Hepatic stellate cell (primary cell): ENCODE measurements at places on chromosomes 12 and 14.

- no peak for DNase-seq
These were observed 57.8 kb downstream of the CIT start for GRCh38 chr12:119819322-119819721.

DNA sequence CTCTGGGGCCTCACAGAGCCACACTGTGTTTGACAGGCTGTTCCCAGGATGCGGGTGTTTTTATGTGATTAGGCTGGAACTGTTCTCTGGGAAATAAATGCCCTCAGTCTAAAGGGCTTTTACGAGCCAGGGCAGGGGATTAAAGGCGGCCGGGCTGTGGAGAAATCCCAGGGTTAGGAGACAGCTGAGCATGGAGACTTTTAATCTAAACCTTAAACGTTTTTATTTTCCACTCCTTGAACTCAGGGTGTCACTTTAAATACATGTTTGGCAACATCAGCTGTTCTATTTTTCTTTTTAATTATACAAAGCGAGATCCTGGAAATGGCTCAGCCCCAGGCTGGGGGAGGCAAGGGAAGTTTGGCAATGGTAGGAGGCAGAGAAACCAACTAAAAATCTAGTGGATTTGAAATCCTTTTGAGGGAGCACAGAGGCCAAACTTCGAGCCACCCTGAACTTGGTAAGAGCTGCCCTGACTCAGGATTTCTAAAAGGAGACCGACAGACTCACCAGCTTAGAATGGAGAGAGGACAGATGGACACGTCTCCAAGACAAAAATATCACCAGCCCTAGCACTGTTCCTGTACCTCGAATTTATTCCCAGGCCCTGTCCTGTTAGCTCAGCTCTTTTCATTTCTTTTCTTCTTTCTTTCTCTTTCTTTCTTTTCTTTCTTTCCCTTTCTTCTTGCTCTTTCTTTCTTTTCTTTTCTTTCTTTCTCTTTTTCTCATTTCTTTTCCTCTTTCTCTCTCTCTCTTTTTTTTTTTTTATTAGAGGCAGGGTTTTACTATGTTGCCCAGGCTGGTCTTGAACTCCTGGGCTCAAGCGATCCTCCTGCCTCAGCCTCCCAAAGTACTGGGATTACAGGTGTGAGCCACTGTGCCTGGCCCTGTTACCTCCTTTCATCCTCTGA is 15.8 kb upstream of the ORAI1 start:
- peak; percentile 61 for DNase-seq

- DNase-seq: no peak
These were observed 22.7 kb downstream of the SMCO2 start for GRCh38 chr12:27469176-27469736.

DNA sequence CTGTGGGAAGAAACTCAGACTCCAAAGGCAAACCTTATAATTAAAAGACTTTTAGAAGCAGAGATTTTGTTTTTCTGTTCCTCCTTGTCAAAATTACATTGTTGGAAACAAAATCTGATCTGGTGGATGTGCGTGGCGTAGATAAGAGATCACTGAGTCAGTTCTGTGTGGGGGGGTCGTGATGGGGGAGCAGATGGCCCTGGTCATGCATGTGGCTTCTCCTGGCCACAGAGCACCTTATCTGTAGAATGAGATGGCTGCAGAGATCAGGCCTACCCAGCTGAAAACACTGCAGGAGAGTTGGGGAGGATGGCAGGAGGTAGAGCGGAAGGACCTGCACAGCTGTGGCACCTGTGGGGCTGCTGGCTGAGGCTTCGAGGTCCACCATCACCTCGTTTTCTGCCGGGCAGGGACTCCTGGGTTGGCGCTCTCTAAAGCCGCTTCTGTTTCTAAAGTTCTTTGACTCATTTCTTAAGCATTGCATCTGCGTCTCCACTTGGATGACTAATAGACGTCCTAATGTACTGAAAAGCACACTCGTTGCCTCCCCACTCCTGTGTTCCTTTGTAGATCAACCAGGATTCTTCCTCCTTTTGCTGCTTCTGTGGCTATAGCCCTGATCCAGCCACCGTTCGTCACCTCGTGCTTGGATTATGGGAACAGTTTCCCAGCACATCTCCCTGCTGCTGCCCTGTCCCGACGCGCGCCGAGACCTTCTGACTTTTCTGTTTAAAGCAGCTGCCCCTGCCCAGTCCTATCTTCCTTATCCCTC is 93.4 kb downstream of the TSPAN9 start:
- DNase-seq: peak; percentile 93

DNA sequence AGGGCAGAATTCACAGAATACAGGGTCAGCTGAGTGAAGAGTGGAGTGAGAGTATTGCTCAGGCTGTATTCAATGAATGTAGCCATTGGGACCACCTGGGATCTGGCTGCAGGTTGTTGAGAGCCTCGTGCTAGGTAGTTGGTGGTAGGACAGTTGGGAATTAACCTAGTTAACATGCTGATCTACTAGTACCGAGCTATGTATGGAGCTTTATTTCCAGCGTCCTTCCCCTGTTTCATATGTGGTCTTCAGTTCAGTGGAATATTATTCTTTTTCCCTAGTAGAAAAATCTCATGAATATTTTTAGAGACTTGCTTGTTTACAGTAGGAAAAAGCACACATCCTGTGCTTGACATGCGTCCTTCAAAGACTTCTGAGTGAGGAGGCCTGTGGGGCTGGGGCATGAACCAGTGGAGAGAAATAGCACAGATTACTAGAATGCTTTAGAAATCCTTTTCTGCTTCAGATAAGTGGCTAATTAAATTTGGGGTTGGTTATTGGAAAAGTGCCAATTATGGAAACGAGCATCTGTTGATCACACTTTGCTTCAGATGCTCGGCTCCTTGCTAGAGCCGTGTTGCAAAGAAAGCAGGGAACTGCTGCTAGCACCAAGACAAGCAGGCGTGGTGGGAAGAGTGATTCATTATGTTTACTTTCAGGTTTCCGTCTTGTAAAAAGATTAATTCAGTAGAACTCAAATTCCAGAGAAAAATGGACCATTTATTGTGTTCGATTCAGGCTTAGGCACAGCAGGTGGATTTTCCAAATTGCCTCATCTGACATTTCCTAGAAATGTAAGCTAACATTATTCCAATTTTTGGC is 53.6 kb downstream of the ARF6 start:
- DNase-seq: peak; percentile 41

DNA sequence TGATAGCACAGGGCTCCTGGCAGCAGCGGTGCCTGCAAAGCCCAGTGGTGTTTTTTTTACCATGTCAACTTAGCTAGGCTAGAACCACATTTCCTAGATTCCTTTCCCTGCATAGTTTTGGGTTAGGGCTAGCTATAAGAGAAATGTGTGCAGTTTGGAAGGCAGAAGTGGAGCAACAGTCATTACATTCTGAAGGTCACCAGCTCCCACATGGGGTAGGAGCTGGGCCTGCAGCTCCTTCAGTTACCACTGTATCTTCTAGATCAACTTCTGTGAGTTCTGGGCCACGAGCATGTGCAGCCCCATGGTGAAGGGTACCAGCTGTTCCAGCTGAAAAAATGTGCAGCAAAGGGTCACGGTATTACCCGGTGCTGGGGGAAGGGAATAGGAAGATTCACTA is 2.3 kb upstream of the SLC25A3 start:
- DNase-seq: no peak

- DNase-seq: no peak
These were observed 1.6 kb downstream of the FAM234B start for GRCh38 chr12:13045816-13046215.

- DNase-seq: no peak
These were observed 73.8 kb upstream of the PTPRR start for GRCh38 chr12:70994217-70994788.

DNA sequence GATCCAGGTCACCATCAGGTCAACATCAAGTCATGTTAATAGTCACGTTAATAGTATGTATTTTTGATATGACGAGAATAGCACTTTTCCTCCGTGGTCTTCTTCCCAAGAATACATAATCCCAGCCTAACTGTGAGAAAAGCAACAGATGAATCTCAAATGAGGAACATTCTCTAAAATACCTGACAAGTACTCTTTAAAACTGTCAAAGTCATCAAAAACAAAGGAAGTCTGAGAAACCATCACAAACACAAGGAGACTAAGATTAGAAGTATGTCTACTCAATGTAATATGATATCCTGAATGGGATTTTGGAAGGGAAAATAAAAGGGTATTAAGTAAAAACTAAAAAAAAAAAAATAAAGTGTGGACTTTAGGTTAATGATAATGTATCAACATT is 36.8 kb upstream of the GLIPR1 start:
- no peak for DNase-seq

- DNase-seq: no peak
These were observed 186.2 kb downstream of the SYNE2 start for GRCh38 chr14:64038841-64039542.

- peak; percentile 5 for DNase-seq
These were observed 42.0 kb upstream of the TOMM20L start for GRCh38 chr14:58353516-58354299.
